NB4 (cell line): ENCODE measurements at places on chromosomes 5 and 9.

GRCh38 chr9:111870774-111871498 lies 25.7 kb upstream of the UGCG start:
- DNase-seq: no peak

DNA sequence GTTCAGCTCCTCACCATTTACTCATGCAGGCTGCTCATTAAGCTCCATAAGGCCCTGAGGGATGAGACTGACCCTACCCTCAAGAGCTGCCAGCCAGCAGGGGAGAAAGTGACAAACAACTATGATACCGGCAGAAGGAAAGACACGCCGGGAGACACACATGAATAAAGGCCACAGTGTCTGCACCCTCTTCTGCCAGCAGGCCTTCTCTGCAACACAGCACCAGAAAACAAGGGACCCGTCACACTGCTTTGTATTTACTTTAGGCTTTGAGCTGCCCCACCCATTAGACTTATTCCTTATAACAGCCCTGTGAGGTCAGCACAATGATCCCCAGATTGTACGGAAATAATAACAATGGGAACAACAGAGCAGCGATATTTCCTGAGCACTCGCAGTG lies 7.2 kb downstream of the GABBR2 start:
- DNase-seq: no peak

GRCh38 chr5:87722286-87722685 lies 309.6 kb upstream of the CCNH start:
- DNase-seq: no peak

GRCh38 chr9:87711857-87712800 lies 13.8 kb upstream of the CTSL start:
- no peak for DNase-seq

DNA sequence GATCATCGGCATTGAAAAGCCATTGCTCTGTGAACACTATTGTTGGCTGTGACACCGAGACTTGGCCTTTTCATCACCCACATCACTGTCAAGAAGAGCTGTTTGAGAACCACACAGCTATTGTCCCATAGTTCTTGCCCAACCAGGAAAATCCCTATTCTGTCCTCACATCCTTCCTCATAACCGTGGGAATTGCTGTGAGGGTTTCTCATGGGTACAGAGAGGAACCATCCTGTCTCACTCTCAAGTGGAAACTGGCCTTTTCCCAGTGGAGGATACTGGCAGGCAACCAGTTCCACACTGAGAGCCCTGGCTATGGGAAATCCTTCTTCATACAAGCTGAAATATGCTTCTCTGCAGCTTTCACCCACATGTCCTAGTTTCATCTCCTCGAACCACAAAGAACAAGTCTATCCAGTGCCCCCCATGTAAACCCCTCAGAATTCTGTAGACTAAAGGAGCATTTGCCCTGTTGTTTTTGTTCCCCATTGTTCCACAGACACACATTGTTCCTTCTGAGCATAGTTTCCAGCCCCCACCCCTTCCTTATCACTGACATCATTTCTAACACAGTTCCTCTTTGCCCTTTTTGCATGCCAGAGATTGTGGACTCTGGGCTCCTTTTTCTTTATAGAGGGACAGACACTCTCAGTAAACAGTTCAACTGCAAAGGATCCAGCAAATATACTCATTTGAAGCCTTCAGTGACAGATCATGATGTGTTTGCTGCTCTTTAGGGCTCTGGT lies 57.8 kb upstream of the C5orf46 start:
- DNase-seq: no peak

- DNase-seq: no peak
Measured at GRCh38 chr5:61182449-61182848, 20.2 kb upstream of the SMIM15 start.

- DNase-seq: peak; percentile 5
Measured at GRCh38 chr9:92488681-92489550, 6.6 kb upstream of the ASPN start.

GRCh38 chr5:94748212-94748611 lies 129.7 kb downstream of the SLF1 start:
- peak; percentile 6 for DNase-seq

DNA sequence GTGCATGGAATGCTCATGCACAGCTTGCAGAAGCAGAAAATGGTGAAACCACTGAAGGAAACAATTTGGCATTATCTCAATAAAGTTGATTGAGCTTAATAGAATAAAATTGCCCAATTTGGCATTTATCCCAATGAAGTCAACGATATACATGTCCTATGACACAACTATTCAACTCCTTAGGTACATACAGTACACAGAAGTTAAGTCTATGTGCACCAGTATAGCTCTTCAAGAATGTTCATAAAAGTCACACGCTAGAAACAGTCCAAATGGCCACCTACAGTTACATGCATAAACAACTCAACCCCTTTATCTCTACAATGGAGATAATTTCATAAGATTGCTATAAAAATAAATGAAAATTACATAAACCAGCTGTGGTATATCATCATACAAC lies 184.5 kb downstream of the DENND1A start:
- no peak for DNase-seq

DNA sequence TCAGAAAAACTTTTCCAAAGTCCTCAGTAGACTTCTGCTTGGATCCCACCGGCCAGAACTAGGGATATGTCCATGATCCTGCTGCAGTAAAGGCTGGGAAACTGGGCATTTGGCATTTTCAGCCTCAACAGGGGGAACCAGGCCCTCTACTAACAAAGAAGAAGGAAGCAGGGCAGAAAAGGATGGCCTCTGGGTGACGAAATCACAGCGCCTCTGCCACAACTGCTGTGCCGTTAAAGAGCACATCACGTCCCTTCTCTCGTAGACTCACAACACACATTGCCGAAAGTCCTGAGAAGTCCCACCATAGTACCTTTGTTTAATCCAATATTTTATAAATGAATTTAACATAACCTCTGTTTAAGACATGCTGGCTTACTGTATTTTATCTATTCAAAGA lies 10.4 kb upstream of the AFAP1L1 start:
- peak; percentile 49 for DNase-seq

DNA sequence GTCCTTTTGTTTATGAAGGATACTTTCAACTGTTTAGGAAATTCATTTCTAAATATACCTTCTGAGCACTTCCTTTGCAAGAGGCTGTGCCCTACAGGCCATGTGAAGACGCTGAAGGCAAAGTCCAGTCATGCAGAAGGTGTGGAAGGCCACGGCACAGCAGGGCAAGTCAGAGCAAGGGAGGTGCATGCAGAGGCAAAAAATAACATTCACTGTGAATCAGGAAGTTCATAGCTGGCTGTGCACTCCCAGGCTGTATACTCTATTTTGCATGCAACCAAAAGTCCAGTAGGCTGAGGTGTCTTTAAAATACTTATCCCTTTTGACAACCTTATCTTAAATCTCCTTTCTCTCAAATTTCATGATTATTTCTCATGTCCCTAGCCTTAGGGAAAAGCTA lies 50.3 kb downstream of the GNAQ start:
- DNase-seq: peak; percentile 79

- DNase-seq: no peak
Measured at GRCh38 chr5:163993126-163993525, 487.7 kb downstream of the MAT2B start.

DNA sequence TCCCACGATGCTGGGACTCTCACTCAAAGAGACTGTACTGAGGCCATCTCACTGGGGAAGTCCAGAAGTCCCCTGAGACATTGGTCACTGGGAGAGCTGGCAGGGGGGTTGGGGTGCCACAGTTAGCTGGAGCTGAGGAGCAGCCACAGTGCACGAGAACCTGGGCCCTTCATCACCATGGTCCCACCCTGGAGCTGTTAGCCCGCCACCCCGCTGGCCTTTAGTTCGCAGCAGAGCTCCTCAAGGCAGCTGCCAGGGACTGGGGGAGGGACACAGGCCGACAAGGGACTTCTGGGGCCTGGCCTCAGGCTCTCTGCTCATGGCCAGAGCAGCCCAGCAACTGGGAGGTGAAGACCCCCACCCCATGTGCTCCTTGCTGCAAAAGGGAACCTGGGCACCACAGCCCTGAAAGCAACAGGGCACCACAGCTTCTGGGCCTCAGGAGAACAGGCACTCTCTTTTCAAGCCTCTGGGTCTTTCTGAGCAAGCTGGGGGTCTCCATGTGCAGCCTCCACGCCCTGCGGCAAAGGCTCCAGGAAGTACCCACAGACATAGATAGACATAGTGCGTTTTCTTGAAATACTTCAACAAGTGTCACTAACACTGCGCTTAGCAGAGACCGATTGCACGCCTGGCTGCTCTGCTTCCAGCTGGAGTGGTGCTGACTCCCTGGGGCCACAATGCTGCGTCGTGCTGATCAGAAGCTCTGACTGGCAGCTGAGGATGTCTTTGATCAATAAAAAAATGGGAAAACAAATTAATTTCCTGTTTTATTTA lies 46.0 kb downstream of the VAV2 start:
- DNase-seq: peak; percentile 30

DNA sequence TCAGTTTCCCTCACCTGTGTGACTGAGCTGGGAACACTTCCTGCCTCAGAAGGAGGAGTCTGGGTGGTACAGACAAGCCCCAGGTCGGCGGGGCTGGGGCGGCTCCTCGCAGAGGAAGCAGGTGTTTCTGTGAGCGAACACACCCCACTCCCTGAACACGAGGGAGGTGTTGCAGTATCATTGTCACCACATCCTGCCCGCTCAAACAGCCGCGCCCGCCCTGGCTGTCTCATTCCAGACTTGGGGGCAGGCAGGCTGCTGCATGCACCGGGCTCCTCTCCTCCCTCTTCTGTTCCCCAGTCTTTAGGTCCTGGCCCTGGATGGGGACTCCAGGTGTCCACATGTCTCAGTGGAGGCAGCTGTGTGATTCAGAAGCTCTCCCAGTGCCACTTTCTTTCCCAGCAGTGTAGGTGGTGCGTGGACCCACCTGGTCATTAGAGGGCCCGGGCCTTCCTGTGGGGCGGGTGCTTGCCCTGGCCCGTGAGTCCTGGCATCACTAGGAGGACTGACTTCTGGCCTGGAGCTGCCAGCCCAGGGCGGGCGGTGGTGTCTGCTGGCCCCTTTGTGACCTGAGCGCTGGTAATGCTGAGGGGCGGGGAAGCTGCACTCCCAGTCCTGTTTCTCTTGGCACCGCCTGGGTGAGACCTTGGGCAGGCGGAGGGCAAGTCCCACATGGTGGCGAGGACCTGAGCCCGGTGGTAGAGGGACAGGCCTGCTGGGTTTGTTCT lies 18.3 kb upstream of the PHYHD1 start:
- peak; percentile 84 for DNase-seq

DNA sequence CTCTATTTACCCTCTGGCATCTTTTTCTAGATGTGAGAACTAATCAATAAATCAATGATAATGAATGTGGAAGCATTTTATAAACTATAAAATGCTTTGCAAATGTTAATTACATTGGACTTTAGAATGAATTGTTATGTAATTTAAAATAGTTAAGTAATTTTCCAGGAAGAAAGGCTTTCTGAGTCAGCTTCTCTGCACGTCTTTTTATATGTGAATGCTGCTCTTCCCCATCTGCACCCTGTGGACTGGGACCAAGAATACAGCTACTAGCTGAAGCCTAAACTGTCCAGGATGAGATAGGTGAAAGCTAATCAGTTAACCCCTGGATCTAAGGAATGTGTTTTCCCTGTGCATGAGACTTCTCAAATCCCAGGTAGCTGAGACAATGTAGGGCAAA lies 292.9 kb downstream of the NR3C1 start:
- no peak for DNase-seq

- DNase-seq: peak; percentile 81
Measured at GRCh38 chr5:119290161-119290569, 65.7 kb upstream of the TNFAIP8 start.

DNA sequence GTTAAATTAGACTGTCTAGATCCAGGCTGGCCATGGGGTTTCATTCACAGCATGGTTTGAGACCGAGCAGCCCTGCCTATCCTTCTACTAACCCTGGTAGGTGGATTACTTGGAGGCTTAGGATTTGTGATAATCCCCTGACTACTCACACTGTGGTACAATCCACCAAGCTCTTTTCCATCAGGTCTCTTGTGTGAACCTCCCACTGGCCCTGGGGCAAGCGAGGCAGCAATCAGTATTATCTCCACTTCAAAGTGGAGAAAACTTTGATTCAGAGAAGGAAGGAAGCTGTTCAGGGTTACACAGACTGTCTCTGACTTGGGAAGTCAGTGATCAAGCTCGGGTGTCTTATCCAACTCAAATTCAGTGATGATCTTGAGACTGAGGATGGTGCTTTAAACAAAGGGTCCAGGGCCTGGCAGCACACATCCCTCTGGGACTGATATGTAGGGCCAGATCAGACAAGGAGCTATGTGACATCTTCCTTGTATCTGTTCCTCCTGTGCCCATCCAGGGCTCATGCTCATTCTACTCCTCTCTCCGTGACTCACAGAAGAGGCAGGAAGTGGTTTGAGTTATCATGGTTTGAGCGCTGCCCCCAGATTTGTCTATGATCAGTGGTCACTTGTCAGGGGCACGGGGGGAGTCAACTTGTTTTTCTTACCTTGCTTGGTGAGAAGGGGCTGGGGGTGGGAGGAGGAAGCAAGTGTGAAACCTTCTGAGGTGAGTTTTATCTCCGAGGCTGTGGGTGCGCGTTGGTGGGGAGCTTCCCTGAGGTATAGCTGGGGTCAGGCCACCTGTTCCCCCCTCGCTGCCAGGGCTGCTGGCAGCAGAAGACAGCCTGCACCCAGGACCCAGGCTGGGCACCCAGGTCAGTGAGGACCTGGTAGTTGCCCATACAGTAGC lies 48.6 kb downstream of the RGS3 start:
- peak; percentile 84 for DNase-seq

- no peak for DNase-seq
Measured at GRCh38 chr5:152462021-152462721, 57.1 kb upstream of the NMUR2 start.

DNA sequence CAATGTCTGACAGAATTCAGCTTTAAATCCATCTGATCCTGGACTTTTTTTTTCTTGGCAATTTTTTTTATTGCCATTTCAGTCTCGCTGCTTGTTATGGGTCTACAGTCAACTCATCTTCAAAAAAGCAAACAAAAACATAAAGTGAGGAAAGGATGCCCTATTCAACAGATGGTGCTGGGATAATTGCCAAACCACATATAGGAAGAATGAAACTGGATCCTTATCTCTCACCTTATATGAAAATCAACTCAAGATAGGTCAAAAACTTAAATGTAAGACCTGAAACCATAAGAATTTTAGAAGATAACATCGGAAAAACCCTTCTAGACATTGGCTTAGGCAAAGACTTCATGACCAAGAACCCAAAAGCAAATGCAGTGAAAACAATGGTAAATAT lies 389.1 kb upstream of the ST8SIA4 start:
- DNase-seq: no peak

- peak; percentile 36 for DNase-seq
Measured at GRCh38 chr5:71475788-71476384, 20.4 kb downstream of the BDP1 start.
